ENCODE measurements at places on chromosomes 4 and X.

DNA sequence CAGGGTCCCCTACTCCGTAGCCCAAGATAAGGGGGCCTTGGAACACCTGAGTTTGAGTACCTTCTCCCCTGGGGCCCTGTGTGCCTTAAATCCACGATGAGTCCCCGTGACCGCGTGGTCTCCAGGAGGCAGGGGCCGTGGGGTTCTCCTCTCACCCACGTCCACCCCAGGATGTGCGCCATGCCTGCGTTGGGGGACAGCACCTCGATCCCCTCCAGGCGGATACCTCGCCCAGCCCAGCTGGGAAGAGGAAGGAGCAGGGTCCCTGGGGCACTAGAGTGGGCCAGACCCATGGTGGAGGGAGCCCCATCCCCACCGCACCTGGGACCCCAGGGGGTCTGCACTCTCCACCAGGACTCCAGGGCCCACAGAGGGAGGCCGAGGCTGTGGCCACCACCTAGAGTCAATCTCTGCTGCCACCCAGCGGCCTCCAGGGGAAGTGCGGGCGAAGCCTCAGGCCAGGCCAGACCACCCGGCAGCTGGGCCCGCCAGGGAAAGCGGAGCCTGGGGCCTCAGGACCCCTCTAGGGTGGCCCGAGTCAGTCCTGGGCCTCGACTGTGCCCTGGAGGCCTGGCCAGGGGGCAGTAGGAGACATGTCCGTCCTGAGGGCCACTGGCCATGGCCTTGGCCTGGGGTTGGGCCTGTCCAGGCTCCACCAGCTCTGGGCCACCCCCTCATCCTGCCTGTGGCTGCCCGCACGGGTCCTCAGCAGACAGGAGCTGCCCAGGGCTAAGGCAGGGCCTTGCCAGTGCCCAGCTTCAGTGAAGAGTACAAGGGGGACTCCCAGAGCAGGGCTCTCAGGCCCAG lies 55.0 kb downstream of the FAM53A start:
- DNase-seq = peak; percentile 35

- DNase-seq = no peak
These were observed 144.9 kb downstream of the ANXA5 start for GRCh38 chr4:121551881-121552280.

GRCh38 chr4:98686847-98687246 lies 28.4 kb upstream of the TSPAN5 start:
- DNase-seq = no peak

GRCh38 chrX:106415276-106415895 lies 196.4 kb upstream of the RADX start:
- DNase-seq = no peak

Measured in activated T-helper 1 cell treated with anti-CD3 and anti-CD28 coated beads, Interleukin-12 subunit alpha, Interleukin-12 subunit beta, Interleukin-2, Interleukin-4 antibody, amounts not matched to agents 30 ng/mL and 10 ng/mL and 1 ng/mL, durations not matched to agents 14 hours and 24 hours and 36 hours (primary cell).